Activated T-cell treated with anti-CD3 and anti-CD28 coated beads for 1 hour (primary cell): ENCODE measurements at places on chromosomes 6 and 20.

DNA sequence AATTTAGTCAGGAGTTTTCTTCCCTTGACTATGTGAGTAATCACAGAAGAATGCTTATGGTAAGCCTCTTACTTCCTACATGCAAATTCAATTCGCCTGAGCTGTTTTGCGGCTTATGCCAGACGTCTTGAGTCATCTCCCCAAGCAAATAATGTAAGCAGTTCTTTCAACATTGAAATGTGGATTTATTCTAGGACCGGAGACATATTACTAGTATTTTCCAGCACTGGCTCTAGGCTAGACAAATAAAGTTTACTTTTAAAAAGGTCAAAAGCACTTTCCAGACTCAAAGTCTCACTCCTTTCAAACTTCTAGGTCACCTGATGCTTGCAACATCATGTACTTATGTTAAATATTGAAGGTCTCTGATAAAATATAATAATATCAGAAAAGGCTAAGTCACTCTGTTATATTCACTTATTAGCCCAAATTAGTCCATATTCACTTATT, 38.1 kb upstream of the NOX3 start:
- DNase-seq = no peak

- DNase-seq = no peak
Measured at GRCh38 chr6:33431880-33432541, 12.1 kb downstream of the SYNGAP1 start.

GRCh38 chr6:6609450-6609849, 20.9 kb downstream of the LY86 start:
- DNase-seq = no peak

DNA sequence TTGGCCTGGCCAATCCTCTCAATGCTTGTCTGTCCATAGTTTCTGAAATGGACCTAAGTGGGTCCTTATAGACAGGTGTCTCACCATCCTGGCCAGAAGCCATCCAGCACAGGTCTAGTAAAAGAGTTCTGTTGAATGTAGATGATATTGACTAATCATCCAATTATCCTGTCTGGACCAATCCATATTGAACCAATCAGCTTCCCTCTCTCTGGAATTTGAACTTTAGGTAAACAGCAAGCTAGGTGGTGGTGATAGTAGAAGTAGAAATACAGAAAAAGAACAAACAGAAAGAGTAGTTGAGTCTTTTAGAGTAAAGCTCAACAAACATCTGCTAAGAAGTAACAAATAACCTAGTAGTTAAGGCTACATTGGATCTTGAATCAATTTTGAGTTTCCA, 9.5 kb upstream of the PNRC1 start:
- DNase-seq = no peak

DNA sequence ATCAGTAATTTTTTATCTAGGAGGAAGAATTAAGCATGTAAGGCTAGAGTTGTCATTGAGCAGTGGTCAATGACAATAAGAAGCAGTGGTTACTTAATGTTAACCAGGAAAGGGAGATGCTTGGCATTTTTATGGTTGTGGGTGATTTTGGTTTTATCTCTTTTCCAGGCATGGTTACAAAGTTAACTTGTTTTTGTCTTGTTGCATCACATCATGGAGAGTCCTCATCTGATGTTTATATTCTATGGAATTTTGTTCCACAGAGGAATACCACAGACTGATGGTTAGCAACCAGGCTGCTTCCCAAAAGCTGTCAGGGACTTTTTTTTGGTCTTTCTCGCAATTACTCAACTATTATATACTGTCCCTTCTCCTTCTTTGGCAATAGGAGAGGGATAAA, 32.7 kb downstream of the OPRM1 start:
- no peak for DNase-seq

GRCh38 chr6:74318738-74319137, 622.7 kb downstream of the CD109 start:
- no peak for DNase-seq

- no peak for DNase-seq
Measured at GRCh38 chr6:119328892-119329793, 20.4 kb downstream of the MAN1A1 start.

DNA sequence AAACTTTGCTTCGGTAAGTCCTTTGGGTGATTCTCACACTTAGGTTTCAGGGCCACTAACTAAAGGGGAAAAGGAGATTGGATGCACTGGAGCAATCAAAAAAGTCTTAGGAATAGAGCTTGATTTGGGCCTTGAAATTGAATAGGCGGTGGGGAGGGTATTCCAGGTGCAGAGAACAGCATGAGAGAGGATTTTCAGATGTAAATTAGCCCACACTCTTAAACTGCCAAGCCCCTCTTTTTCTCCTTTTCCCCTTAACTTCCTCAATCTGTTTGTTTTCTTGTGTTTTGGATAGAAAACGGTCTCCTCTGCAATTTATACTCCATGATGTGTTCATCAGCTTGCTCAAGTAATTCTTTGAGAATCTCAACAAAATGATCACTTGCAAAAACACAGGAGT, 62.1 kb upstream of the RIPOR2 start:
- no peak for DNase-seq
